ENCODE measurements at places on chromosomes 4 and X.
A peak's percentile ranks its signal among the peaks of the same experiment; 100 is the strongest.

DNA sequence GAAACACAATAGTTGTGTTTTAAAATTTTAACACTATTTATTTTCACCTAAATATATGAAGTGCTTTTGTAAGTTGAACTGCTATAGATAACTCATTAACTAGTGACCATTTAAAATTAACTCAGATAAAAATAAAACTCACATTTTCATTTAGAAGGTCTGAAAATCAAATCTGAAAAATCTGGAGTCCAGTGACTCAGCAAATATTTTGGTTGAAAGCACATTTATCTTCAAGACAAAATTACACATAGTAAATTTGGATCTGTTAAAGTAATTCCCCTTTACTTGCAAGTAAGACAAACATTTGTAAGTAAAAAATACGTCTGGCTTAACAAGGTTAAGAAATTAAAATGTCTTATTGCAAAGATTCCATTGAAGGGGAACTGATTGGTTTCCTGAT is 589.1 kb downstream of the TRIML1 start:
- DNase-seq, result no peak

DNA sequence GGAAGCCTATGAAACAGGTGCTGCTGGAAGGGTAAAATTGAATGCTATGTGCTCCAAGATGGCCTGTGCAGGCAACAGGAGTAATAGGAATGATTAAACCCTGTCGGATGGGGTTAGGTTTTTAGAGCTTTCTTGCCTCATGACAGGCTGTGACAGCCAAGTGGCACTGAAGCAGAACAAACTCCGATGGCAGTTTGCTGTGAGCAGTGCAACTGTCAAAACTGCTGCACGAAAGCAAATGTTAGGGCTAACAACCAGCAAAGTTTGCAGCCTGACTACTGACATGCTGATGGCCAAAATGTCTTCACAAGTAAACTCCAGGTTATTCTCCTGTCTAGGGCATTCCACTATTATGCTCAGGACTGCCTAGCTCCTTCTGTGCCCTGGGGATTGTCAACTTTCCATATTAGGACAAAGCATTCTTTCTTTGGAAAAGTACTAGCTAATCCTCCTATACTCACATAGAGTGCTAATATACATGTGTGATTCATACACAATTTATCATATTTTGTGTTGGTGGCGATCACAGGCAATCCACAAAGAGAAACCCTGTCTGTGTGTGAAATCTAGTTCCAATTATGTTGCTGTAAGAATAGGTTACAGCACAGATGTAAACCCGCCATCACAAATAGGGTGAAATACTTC is 486.6 kb upstream of the TENM3 start:
- no peak for DNase-seq

DNA sequence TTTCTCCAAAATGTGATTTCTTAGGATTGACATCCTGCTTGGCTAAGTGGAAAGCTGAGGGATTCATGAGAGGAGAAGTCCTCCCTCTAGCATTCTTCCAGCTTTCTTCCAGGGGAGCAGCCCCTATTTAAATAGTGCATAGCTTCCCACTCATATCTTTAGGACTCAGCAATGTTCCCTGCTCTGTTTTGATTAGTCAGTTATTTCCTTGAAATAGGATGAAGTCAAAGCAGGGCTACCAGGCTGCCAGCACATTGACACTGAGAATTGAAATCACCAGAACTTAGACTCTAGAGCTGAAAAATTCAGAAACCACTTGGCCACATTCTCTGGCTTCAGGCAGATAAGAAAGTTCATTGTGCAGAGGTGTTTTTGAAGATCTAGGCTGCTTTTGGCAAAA is 74.7 kb upstream of the SMAD1 start:
- DNase-seq, result no peak

DNA sequence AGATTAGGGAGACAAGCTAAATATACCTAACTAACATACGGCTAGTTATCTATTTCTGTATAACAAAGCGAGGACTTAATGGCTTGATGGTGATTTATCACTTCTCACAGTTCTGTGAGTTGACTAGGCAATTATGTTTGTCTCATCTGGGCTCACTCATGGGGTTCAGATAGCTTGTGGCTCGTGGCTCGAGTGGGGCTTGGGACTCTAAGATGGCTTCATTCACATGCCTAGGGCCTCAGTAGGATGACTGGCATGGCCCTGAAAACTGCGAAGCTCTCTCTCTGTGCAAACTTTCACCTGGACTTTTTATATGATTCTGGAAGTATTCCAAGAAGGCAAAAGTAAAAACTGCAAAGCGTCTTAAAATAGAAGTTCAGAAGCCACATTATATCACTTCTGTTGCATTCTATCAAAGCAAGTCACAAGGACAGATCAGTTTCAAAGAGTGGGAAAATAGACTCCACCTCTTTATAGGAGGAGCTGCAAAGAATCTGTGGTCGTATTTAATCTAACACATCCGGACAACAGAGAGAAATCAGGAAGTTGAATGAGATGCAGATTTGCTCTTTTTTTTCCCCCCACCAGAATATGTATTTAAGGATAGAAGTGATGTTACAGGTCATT is 491.2 kb downstream of the INPP4B start:
- no peak for DNase-seq

DNA sequence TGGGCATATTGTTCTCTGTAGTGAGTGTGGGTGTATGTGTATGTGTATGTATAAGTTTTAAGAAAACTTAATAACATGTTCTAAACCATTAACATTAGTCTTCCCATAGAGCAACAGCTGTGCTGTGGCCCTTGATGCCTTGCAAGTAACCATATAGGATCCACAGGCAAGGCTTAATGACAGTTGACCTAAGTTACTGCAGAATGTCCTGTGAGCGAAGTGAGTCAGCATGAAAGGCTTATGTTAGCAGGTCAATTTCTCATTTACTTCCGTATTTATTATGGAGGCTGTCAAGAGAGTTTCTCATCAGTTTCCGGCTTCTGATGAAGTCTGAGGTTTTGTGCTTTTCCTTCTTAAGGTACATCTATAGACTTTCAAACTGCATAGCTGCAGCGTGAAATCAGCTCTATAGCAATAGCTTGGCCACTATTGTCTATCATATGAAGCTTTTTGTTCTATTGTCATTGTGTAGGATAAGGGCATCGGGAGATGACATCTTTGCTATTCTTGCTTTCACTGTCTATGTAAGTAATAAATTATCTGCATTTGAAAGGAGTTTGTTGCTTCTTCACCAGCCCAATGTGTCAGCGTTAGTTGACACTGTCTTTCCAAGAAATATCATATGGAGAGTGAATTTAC is 1153.4 kb upstream of the AGA start:
- DNase-seq, result no peak

DNA sequence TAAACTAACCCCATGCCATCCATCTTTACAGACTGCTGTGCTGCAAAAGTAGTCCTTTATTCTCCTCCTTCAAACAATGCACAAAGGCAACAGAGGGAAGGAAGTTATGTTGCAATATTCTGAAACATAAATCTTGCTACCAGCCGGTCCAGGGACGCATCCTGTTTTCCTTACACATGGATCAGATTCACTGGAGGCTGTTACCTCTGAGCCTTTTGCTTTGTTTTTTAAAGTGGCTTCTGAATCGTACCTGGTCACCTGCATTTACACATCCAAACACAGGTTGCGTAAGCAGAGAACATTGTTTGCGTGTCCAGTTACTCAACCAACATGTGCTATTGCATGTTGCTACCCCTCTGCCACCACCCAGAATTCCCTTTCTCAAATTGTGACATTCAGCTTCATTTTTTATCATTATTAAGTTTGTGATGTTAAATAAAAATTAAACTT is 8.8 kb downstream of the PPARGC1A start:
- no peak for DNase-seq

GRCh38 chrX:10231461-10231860 is 74.7 kb downstream of the CLCN4 start:
- DNase-seq, result no peak

DNA sequence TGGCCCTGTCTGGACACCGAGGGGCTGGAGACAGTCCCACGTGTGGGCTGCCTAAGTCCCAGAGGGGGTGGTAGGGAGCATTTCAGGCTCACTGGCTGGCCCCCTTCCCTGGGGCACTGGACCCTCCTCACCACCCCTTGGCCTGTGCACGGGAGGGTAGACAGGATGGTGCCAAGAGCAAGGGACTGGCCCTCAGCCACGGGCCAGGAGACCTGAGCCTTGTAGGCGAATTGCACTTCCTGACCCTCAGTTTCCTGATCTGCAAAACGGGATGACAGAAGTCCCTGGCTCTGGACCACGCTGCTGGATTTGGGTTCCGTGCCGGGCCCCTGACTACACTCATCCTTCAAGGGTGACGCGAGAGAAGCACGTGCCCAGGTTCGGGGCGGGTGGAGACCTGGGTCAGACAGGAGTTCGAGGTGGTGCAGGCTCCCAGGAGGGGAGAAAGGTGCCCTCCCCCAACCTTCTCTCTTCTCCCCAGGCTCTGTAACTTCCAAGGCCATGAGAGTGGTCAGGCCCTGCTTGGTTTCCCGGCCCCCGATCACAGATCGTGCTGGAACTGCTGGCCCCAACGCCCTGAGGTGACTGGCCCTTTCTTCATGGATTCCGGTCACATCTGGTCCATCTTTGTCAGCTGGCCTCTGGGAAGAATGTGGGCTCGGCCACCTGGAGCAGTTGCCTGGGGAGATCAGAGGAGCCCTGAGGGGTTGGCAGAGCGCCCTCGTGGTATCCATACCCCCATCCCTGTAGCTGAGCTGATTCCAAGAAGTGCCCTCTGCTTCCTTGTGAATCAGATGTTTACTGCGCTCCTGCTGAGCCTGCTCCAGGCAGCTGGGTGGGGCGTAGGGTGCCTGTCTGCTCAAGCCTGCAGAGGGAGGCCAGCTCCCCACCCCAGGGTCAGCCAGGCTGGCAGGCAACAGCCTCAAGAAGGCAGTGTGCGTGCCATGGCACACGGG is 3.3 kb downstream of the SH3BP2 start:
- peak; percentile 72 for DNase-seq

GRCh38 chr4:93063325-93063724 is 759.6 kb downstream of the GRID2 start:
- DNase-seq, result no peak

DNA sequence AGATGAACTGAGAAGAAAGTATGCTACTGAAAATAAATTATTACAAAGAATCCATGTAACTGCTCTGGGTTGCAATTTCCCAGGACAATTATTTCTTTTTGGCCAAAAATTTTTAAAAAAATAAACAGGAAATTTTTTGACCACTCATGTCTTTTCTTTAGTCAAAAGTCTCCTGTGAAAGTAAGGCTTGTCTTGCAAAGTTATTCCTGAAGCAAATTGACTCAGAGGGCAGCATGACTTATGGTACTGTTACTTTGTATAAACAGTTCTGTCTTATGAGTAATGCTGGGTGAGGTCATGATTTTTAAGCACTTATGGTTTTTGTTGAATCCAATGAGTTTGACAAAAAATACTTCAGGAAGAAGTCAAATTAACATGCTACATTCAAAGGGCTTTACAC is 292.8 kb upstream of the ARSJ start:
- DNase-seq, result no peak

- DNase-seq, result no peak
These were observed 639.8 kb upstream of the DIPK2B start for GRCh38 chrX:45840411-45840950.

- DNase-seq, result no peak
These were observed 33.7 kb upstream of the ADH6 start for GRCh38 chr4:99252746-99253145.

DNA sequence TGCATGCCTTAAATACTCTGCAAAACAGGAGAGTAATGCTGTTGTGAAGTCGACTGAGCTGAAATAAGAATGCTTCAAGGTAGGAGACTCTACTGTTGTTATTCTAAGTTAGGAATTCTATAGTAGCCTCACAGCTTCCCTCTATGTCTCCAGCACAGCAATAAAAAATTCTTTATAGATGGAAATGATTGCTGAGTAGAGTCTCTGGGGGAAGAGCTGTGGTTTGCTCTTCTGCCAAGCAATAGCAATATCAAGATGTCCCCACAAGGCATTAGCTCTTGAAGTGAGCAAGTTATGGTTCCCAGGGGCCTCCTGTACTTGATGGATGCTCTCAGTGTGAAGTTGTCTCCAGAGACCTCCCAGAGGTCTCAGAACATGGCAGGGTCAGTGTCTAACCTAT is 880.6 kb upstream of the FRG1 start:
- no peak for DNase-seq
